T-cell (primary cell): ENCODE measurements at places on chromosomes 5 and 9.

DNA sequence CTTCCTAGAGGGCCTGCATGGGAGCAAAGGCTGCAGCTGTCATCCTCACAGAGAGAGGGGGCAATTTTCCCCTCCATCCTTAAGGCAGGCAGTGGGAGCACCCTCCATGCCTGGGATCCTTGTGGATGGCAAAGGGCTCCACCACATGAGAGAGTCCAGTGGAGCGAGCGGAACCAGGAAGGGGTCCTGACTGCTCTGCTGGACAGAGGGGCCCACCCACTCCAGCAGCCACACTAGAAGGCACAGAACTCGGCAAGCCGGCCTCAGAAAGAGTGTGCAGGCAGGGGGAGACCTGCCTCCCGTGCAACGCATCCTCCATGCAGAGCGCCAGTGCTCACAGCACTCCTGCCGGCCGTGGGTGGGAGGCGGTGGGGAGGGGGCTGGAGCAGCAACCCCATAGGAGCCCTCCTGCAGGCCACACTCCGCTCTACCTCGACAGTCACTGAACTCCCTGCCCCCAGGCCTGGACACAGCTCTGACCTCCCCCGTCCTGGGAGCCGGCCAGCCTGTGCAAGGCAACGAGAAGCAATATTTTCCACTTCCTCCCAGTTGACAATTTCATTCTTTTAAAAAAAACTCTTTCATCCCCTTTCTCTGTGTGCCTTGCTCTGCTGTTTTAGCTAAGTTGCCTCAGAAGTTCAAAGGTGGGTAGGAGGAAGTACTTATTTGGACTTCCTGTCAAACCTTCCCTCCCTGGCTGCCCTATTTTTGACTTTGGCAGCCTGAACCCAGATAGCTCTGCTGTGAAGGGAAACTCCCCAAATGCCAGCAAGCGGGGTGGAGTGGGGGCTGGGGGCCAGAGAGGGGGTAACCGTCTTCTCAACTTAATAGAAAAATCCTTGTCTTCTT is 5.3 kb upstream of the LCP2 start:
- peak; percentile 72 for DNase-seq

GRCh38 chr5:172438319-172438668 is 16.0 kb downstream of the SH3PXD2B start:
- DNase-seq: no peak

DNA sequence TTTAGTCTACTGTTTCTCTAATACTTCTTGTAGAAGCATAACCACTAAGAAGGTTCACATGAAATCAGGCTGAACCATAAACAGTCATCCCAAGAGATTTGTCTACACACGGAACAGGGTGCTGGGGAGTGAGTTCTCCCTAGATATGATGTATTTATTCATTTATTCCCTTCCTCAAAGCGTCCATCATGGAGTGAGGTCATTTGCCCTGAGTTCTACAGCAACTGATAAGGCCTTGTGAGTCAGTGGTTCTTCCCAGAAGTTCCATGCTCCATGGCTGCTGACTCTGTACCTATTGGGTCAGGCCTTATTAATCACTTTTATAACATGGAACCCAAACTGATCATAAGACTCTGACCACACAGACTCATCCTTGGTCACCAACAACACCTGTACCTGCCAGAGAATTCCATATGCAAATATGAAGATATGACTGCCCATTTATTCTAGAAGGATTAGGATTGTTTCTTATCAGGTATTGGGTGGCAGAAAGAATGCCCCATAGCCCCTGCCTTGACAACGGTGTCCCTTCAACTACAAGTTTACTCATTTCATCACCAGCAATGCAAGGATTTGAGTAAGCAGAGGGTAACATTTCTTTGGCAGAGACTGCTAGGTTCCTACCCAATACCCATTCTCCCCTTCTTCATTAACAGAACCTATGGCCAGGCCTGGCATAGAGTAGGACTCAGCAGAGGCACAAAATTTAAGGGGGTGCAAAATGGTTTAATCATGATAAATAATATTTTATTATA is 118.1 kb downstream of the LHFPL2 start:
- no peak for DNase-seq

DNA sequence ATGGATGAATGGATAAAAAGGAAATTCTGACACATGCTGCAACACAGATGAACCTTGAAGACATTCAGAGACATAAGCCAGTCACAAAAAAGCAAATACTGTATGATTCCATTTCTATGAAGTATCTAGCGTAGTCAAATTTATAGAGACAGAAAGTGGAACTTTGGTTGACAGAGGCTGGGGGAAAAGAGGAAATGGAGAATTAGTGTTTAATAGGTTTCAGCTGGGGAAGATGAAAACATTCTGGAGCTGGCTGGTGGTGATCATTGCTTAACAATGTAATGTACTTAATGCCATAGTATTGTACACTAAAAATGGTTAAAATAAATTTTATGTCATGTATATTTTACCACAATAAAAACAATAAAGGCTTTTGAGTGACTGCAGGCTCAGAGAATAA is 24.2 kb downstream of the PPIC start:
- DNase-seq: no peak

DNA sequence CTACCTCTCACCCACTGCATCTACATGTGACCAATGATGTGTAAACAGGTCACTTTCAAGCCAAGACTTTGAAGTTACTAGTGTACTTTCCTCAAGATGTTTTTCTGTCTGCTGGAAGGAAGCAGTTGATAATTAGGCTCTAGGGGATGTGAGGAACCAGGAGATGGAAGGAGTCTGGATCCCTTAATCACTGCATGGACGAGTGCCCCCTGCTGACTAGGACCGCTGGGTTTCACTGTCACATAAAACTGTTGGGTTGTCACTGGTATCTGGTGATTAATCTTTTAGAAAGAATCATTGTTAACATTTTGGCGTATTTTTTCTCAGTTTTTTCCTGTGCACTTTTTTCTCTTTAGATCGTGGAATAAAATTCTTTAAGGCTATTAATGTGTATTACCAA is 79.5 kb downstream of the SREK1 start:
- DNase-seq: no peak

DNA sequence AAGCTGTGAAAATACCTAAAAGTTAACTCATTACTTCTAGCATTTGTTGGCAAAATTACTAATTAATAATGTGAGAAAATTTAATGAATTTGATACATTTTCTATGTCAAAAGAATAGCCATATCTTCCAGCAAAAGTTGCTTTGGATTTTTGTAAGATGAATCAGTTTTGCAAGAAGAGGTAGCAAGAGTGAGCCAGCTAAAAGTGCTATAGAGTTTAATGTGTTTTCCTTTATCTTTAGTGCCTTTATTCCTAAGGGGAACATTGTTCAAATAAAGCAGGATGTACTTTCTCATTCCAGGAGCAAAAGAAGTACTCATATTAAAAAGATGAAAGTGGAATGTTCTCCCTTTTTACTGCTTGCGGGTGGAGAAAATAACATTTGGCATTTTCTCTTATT is 622.2 kb downstream of the ANXA1 start:
- DNase-seq: no peak

GRCh38 chr9:120900824-120901223 is 23.8 kb upstream of the PHF19 start:
- no peak for DNase-seq

- no peak for DNase-seq
Measured at GRCh38 chr9:101139082-101139481, 110.6 kb downstream of the PLPPR1 start.

DNA sequence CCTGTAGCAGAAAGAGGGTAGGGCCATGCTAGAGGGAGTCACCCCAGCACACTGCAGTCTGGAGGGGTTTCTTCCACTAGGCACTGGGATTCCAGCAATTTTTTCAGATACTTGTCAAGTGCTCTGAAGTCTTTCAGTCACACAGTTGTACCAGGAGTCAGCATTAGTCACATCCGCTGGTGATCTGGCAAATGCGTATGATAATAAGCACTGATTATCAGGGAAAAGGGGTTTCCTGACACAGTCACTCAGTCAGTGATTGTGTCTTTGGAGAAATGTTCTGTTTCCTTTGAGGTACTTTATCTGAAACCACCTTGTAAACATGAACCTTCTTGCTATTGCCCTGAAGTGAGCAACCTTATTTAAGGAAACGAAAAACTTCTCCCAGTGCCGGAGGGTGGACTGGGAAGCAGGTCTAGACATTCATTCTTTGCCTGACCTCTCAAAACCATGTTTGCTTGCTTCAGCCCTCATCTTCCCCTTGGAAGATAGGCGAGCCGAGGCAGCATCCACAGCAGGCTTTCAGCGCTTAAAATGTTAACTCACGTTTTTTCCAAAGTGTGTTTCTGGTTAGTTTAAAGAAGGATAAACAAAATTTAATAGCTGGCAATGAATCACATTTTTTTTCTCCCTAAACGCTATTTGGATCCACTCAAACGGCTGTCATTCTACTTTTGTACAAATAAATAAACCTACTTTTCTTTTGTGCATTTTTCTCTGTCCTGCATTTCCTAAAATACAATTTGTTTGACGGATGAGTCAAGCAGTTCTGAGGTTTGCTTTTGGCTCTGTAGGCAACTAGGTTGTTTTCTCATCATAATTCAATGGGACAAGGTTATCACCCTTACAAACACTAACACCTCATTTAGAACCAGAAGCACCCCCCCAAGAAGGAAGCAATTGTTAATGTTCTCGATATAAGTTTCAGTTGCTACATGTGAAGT is 77.7 kb downstream of the FOXD1 start:
- DNase-seq: no peak

DNA sequence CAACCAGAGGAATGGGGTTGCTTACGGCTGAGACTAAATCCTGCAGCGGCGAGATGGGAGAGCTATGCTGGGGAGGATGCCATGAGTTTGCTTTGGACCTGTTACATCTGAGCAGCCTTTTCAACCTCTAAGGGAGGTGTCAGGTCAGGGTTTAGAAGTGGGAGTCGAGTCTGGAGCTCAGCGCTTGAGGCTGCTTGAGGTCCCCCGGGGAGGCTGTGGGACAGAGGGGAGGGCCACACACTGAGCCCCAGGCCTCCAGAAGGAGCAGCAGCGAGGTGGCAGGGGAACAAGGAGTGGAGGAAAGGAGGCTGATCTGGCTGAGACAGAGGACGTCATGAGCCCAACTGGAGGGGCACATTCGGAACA is 1.9 kb upstream of the QSOX2 start:
- no peak for DNase-seq

- no peak for DNase-seq
Measured at GRCh38 chr5:136768457-136768856, 403.1 kb upstream of the TRPC7 start.

DNA sequence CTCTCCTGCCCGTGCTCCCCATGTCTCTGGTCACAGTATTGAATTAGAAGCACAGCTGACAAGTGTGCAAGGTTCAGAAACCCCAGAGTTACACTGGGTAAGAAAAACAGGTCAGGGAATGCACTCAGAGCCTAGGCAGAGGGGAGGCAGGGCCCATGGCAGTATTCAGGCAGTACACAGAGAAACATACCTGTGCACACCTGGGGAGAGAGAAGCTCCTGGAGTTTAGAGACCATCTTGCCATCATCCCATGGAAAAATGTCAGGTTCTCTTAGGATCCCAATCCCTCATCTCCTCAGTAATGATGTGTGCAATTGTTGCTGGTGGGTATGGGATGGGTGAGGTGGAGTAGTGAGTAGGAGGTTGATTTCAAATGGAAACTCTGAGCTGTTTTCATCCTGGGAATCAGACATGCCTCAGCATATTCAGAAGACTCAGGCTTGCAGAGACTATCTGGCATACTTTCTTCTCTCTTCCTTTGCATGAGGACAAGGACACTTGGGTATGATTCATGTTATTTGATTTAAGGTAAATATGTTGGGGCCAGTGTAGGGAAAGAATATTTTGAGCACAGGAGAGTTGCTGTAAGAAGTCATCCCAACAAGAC is 228.5 kb downstream of the ESM1 start:
- no peak for DNase-seq

DNA sequence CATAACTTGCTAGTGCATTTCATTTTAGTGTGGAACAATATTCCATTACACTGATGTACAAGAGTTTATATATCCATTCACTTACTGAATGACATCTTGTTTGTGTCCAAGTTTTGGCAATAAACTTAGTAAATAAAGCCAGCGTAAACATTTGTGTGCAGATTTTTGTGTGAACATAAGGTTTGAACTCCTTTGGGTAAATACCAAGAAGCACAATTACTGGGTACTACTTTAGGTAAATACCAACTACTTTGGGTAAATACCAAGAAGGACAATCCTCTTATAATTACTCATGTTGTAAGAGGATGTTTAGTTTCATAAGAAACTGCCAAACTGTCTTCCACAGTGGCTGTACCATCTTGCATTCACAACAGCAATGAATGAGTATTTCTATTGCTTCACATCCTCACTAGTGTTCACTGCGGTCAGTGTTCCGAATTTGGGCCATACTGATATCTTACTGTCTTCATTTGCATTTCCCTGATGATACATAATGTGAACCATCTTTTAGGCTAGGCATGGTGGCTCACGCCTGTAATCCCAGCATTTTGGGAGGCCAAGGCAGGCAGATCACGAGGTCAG is 2.3 kb upstream of the SYK start:
- no peak for DNase-seq

DNA sequence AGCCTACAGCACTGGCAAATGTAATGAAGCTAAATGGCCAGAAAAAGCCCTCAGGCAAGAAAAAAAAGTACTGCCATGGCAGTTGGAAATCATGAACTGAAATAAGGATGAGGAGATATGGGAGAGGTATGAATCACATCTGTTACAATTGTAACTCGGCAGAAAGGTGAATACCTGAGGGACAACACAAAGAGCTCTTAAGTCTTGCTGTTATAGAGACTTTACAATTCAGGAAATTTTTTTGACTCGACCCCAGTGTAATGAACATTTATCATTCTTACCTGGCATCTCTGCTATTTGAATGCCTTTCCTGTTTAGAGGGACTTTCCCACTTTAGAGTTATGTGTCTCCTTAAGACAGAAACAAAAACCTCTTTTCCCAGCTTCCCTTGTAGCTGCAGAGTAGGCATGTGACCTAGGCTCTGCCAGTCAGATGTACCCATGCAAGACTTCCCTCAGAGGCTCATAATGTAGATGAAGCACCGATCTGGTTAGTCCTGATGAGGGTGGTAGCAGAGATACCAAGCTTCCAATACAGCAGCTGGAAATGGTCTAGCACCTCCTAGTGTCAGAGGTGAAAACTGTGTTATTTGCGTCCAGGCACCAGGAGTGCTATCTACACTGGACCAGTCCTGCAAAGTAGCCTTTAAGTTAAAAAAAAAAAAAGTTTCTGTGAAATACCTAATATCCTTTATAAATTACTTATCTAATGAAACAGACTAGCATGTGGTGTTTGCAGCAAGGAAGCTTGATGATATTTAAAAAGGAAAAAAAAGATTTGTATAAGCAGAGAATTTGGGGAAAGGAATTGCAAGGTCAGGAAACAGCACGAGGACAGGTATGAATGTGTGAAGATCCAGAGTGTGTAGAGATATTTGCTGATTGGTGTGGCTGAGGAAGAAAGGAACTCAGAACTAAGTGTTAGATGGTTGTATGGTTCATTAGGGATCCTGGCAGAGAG is 146.9 kb upstream of the SLC1A3 start:
- DNase-seq: no peak

DNA sequence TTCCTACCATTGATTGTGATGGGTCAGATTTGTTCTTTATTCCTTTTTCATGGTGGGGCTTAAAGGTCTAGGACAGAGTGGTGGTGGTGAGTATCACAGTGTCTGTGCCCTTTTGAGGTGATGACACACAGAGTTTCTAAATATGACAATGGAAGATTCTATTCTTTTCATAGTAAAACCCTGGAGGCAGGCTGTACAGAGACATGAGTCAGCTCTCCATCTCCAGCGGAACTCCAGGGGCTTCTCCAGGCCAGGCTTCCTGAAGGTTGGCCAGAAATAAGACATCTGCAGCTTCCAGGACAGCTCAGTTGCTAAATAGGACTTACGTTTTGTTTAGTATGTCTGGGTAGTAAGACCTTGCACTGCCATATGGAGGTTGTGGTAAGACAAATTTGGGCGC is 229.5 kb downstream of the CD180 start:
- no peak for DNase-seq
